Sciatic nerve (tissue), 2 donors: ENCODE measurements at places on chromosomes 13 and 19. TPM values are rescaled to one million over a fixed set of nuclear protein-coding genes. Genes with fewer than 3 reads are reported as not detected.

The MAMSTR gene
- total RNA-seq = 5.8 TPM

The ZNF534 gene
- total RNA-seq = 2.3 TPM

The CABP5 gene
- total RNA-seq = not detected

The FBXO17 gene
- 30.0 TPM for total RNA-seq

The ZNF541 gene
- 0.71 TPM for total RNA-seq

The ZNF850 gene
- 4.5 TPM for total RNA-seq

The ZNF345 gene
- 9.7 TPM for total RNA-seq

The ZNF681 gene
- 1.8 TPM for total RNA-seq

The RXFP2 gene
- not detected for total RNA-seq

The FGF9 gene
- total RNA-seq = 2.1 TPM

The NLRP7 gene
- not detected for total RNA-seq

The PTPRH gene
- total RNA-seq = 1.5 TPM

The ZSWIM4 gene
- 8.2 TPM for total RNA-seq
